ENCODE measurements at places on chromosomes 4 and X.

DNA sequence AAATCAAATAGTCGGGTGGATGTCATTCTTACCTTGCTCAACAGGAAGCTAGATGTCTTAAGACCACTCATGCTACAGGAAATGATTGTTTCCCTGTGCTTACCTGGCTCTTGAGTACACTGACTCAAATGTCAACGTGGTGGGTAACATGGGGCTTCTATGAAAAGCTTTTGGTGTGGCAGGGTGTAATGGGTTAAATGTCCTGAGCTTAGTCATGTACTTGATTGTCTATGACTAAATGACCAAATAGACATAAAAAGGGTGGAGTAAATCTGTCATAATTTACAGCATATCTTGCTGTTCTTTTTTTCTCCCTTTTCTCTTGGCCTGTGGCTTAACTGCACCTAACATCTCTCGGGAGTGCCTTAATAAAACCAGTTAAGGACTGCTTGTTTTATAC is 44.9 kb downstream of the CCNG2 start:
- no peak for DNase-seq

- DNase-seq: no peak
These were observed 617.4 kb downstream of the CENPC start for GRCh38 chr4:66927937-66928336.

DNA sequence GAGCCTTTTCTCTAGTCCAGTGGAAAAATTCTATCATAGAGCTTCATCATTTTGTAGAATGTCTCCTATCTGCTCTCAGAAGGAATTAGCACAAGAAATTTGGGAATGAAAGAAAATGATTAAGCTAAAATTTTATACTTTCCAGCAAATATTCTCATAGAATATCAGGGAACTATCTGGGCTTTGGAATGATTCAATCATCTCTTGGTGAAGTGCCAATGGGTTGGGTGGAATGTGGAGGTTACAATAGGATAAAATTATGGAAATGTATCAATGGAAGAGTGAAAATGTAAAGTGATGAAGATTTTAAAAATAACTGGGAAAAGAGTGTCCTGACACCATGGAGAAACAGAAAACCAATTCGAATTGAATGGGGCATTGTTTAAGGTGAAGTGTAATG is 119.0 kb upstream of the MID1 start:
- no peak for DNase-seq

- peak; percentile 72 for DNase-seq
These were observed 222.4 kb downstream of the CRLF2 start for GRCh38 chrX:989959-990510.

DNA sequence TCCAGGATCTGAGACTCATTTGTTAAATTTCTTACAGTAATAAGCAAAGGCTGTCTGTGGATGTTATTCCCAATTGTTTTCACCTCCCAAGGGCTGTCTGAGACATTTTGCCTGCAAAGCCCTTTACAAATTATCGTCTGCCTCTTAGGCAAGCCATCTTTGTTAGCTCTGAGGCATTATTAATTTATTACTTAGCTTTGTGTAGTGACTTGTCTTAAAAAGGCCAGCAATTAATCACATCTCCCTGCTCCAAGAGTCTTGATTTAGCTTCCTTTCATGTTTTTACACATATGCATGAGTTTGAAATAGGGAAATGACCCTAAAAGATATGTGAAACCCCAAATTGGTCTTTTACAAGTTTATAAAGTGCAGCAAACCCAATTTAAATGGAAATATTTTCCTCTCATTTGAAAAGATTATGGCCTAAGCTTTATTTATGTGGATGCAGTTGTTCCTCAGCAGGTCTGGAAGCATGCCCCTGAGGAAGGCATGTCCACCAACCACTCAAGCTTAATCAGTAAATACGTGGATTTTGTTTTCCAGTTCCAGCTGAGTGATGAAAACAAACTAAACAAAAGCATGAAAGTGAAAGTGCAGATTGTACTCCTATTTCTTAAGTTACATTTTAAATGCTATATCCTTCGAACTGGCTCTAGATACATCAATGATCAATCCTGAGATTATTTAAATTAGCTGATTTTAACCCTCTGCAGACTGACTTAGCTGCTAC is 173.6 kb upstream of the LNX1 start:
- DNase-seq: no peak

- DNase-seq: peak; percentile 3
These were observed 608 bp downstream of the RAPGEF2 start for GRCh38 chr4:159103384-159103990.

DNA sequence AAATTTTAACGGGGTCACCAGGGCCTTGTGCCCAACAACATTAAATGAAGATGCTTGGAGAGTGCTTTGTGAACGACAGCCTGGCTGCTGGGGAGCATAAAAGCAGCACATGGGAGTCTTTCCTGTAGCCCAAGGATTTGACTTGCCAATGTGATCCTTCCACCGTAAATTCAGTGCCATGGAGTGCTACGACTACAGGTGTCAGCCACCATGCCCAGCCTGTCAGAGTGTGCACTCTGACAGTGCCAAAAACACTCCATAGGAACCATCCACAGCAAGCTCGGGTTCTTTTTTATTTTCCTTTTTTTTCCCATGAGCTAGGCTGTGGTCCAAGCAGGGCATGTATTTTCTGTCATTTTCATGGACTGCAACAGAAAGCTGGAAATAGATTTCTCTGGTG is 156.9 kb downstream of the NLGN4X start:
- DNase-seq: no peak

GRCh38 chr4:133465022-133465421 is 315.9 kb downstream of the PCDH10 start:
- no peak for DNase-seq

DNA sequence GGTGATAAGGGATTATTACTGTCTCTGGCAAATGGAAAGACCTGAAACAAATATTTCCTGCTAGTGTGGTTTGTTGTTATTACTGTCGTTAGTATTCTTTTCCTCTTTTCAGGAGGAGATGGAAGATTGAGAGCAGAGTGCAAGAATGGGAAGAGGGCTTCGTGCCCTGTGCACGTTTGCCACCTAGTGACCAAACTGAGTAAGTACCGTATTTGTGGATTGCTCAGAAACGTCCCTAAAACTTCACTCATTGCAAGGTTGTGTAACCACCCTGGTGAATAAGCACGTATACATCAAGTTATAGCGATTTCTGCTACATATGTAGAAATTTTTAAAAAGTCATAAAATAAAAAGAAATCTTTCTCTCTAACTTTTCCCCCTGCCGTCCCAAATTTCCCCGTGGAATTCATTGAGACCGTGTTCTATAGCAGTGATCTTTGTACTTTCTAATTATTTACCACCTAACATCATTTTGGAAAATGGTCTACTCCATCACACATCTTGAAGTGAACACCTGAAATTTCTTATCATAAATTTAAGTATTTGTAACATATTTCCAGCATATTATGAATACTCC is 24.3 kb downstream of the LINC00632 start:
- DNase-seq: no peak

DNA sequence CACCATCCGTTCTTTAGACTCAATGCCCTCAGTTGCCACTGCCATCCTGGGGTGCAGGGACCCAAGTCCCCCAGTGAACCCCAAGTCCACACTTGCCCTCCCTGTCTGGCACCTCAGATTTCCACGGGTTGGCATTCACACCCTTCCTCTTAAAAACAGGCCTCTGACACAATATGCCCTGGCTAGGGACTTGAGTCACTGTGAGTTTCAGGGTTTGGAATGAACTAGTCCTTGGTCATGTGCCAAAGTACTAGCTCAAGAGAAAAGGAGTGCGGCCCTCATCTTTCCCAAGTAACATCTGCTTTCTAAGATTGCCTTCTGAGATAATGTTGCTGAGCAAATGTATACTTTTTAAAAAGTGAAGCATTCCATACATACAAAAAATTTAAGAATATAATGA is 134.0 kb downstream of the MID1 start:
- DNase-seq: no peak

DNA sequence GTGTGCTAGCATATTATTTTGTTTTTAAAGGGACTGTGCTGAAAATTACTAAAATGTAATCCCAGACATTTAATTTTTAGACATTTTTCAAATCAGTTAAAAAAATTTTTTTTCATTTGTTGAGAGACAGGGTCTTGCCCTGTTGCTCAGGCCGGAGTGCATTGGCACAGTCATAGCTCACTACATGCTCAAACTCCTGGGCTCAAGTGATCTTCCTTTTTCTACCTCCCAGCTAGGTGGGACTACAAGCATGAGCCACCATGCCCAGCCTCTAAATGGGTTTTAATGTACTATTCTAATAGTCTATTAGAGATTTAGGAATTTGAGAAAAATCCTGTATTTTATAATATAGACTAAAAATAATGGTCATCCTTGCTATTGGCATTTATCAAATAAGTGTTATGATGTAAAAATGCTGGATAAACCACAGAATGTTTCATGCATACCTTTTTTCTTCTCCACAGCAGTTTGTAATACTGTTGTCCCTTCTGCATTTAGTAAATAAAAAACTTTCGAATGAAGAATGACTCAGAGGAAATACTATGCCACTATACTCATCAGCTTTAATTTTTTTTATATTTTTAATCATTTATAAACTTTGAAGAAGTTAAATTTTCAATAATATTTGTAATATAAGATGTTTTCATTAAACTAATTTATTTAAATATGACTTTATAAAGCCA is 29.9 kb downstream of the CPEB2 start:
- DNase-seq: no peak

DNA sequence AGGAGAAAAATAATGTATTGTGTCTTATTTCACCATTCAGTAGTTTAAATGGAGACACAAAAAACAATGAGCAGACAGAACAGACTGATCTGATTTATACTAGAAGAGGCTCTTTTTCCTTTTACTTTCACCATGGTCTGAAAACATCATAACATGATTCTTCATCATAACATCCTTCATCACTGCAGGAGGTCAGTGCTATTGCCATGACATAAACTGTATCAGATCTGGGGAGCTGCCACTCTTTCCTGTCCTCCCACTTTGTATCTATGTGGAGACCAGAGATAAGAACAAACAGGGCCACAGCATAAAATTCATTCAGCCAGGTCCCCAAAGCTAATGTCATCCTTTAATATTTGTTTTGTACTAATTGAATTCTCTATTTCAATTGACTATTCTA is 25.2 kb downstream of the SOD3 start:
- DNase-seq: no peak

- no peak for DNase-seq
These were observed 118.3 kb upstream of the ATOH1 start for GRCh38 chr4:93710101-93710846.

- DNase-seq: no peak
These were observed 37.4 kb downstream of the LHFPL1 start for GRCh38 chrX:112642349-112642748.

DNA sequence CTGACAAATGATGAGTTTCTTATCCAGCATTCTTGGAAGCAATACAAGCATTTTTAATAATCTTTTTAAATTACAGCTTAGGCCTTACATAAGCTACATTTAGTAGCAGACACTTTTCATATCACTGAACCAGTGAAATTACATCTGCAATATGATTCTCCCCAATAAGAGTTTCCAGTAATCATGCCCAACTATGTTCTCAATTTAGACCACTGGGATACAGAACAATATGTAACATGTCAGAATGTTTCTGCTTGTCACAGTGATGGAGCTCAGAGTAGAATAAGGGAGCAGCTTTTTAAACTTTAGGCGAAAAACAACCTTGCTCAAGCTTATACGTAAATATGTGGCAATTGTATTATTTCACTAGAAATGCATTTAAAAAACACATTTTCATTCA is 1132.2 kb downstream of the FAT4 start:
- DNase-seq: no peak

DNA sequence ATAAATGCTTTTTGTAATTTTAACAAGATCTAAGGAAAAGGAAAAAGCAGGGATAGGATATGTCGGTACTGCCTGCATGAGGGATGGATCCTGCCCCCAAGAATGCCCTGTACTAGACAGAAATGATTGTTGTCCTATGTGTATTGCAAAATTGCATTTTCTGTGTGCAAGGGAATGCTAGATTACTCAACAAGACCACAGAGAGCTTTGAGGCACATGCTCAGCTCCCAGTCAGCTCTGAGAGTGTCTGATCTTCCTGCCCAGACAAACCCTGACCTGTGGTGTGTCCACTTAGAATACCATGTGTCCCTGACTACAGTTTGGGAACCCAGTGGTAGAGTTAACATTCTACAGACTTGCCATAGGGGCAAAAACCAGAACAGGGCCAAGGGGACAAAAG is 129.2 kb upstream of the PAK3 start:
- no peak for DNase-seq

DNA sequence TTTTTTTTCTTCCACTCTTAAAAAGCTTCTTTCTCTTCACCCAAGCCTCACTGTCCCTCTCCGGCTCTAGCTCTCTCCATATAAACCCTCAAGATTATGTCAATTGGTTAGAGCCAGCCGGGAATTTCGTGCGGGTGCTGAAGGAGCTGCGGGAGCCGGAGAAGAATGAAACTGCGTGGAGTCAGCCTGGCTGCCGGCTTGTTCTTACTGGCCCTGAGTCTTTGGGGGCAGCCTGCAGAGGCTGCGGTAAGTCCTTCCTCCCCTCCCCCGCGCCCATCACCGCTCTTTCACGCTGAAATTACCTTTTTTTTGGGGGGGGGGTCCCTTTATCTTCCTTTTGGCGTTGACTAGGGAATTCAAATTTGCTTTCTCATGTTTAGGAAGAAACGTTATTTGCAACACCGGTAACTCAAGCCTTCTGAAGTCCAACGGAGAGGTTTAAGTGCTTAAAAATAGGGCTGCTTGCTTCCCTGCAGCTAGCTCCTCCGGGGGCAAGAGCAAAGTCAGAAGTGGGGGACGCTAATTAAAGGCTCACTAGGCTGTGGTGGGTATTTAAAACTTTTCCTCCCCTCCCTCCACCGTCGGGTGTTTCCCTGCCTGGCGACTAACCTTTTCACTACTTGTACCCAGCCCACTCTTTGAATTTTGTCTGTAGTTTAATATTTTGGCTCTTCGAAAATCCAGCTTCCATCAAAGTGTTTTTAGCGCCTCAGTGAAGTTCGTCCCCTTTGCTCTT is 491 bp downstream of the COL4A5 start:
- DNase-seq: no peak

DNA sequence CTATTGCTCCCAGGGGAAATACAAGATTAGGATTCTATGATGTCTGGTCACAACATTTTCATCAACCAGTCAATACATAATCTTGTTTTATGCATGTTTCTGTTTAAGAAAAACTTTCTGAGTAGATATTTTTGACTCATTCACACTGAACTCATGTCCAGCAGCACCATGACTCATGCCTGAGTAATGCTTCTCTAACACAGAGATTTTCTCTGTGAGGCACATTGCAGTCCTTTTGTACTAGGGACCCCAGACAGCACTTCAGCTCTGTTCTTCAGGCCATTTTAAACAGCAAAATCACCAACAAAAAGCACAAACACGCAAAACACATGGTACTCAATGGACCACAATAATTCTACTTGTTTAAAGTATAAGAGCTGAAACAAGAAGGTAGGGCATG is 83.6 kb downstream of the MXRA5 start:
- no peak for DNase-seq

DNA sequence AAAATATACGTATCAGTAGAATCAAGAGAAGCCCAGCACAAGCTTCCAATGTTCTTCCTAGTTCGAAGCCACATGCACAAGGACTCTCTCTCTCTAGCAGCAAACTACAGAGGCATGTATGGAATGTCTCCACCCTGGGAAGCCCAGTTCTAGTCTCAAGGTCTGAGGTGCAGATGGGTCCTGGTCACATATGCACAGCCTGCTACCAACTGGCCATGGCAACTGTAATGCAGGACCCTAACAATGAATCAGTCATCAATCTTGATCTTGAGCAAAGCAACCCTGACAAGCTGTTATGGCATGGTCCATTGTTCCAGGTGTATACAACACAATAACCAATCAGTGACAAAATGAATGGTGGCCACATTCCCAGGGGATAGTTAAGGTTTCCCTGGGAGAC is 55.8 kb downstream of the MBNL3 start:
- DNase-seq: no peak

GRCh38 chrX:3567686-3568085 is 145.8 kb downstream of the PRKX start:
- DNase-seq: no peak

Data from T-cell (primary cell).